ENCODE measurements at places on chromosomes 12 and 14.

DNA sequence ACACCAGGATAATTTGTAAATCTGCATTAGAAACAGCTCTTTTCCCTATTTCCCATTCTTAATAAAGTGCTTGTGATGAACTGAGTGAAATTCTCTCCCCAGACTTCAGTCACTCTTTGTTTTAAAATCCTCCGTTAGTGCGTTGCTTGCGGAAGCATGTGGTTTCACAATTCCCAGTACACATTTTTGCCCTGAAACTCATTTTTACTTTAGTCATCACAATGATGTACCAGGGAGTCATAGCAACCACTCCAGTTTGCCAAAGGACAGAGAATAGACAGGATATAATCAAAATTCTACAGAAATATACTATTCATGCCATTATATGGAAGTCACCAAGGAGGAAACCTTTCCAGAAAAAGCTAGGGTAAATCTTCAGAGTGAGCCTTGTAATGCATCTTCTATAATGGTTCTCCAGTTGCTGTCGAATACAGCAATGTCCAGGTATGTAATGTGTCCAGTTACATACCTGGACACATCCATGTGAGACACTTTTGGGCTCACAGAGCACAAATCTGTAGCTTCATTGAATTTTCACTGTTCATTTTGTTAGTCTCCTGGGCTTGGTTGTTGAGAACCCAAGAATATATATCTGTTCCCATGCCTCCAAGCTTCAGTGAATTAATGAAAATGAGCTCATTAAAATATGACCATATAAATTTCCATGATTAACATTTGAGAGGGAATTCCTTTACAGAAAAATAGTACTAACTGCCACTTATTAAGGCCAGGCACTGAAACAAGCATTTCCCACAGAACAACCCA is 57.8 kb downstream of the GPR135 start:
- no peak for DNase-seq

DNA sequence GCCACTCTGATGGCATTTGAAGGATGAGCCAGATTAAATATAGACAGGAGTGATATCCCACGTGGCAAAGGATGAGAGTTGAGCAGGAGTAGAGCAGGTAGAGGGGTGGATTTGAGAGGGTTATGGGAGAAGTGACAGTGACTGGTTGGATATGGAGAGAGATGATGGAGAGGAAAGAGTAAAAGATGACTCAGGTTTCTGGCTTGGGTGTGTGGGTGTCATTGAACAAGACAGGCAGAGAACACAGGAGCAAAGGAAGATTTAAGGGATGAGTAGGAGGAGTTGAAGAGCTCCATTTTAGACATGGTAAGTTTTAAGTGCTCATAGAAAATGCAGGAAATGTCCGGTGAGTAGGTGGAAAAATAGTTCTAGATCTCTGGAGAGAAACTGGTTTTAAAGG is 136.9 kb downstream of the EGLN3 start:
- DNase-seq: no peak

DNA sequence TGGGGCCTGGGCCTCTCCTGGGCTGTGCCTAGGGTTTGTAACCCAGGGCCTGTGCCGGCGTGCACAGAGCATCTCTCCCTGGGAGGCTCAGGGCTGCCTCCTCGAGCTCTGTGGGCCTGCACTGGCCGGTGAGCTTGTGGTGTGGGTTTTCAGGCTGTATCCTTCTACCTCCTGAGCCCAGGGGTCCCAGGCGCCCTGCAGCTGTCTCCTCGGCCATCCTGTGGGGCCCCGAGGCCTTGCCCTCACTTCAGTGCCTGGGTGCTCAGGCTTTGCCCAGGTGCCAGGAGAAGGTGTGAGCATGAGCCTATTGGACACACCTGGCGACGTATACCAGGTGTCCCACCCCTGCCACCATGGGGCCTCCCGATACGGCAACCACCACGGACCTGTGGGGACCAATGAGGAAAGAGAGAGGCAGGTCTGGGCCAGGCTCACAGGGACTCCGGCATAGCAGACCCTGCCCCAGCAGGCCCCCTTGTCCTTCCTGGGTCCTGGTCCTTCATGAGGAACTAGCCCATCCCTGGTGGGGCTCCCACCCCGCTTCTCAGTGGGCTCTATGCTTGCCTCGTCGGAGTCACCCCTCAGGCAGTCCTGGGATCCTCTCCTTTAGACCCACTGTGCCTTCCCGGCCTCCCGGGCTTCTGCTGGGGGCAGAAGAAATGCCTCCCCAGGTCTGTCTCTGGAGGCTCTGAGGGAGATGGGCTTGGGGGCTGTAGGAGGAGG is 400.2 kb downstream of the TMEM121 start:
- no peak for DNase-seq

- DNase-seq: no peak
Measured at GRCh38 chr12:22796941-22797630, 172.1 kb downstream of the ETNK1 start.
